ENCODE measurements at places on chromosomes 5 and 9.

DNA sequence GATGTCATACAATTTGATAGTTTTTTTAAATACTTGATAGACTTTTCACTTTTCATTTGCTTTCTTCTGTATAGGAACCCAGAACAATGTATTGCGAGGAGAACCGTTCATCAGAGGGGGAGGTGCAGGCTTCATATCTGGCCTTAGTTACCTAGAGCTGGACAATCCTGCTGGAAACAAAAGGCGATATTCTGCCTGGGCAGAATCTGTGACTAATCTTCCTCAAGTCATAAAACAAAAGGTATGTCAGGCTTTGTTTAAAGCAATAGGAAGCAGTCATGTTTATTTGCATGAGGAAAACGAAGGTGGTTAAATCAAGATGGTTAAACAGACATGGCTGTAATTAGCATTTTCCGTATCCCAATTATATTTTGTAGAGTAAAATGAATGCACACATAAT is 46.0 kb downstream of the C7 start:
- DNase-seq: no peak

GRCh38 chr5:176658817-176659511 is 11.7 kb downstream of the TSPAN17 start:
- no peak for DNase-seq

GRCh38 chr5:45225571-45226031 is 416.9 kb downstream of the MRPS30 start:
- DNase-seq: peak; percentile 56

GRCh38 chr5:104241046-104241445 is 678.5 kb upstream of the NUDT12 start:
- peak; percentile 53 for DNase-seq

GRCh38 chr9:12708562-12709298 is 15.5 kb downstream of the TYRP1 start:
- DNase-seq: no peak

- no peak for DNase-seq
These were observed 225.6 kb downstream of the SPOCK1 start for GRCh38 chr5:137273511-137273910.

- DNase-seq: no peak
These were observed 45.7 kb downstream of the PLAC8L1 start for GRCh38 chr5:146059460-146060220.

- DNase-seq: no peak
These were observed 4.5 kb downstream of the MACIR start for GRCh38 chr5:103263054-103263453.

DNA sequence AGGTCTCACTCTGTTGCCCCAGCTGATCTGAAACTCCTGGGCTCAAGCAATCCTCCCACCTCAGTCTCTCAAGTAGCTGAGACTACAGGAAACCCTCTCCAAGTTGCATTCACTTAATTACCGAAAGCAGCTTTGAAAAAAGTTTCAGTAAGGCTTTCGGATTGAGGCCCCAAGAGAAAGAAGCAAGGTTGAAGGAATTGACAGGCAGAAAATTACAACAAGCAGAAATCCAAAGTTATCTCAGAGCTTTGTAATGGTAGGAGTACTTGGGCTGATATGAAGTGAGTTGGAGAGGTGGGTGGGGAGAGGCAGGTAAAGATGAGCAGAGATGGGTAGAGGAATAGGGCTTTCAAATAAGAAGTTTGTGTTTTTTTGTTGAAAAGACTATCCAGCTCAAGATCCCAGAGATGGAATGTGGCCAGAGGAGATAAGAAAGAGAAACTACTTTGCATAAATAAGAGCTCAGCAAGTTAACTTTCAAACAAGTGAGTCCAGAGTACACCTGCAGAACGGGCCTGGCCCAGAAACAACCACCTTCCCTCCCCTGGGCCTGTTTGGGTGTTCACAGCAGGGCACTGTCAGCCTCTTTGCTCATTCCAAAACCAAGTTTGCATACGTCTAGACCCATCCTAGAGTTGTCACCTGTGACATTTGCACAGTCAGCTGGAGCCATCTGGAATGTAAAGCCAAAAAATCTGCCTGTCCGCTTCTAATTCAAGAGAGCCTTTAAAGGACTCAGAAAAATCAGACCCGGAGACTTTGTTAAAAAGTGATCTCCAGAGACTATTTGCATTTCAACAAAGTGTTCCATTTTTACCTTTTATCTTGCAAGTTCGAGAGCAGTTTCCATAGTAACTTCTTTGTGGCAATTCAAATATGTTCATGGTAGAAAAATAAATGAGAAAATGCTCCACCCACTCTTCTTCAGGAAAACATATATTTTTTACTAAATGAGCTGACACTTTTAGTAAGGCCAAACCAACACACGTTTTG is 2.2 kb upstream of the CLINT1 start:
- no peak for DNase-seq

DNA sequence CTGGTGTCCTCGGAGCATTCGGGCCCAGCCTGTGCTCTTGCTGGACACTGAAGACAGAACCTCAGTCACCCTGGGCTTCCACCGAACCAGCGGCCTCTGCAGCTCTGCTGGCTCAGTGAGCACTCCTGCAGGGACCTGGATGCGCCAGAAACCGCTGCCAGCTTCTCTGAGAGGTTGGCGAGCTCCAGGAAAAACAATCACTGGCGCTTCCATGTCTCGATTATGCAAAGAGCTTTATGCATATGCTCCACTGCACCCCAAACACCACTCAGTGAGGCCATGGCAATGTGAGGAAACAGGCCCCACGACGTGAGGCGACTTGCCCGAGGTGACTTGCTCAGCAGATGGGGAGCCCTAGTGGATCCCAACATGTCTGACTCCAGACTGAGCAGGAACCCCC is 11.0 kb downstream of the PRDM12 start:
- DNase-seq: no peak

- no peak for DNase-seq
These were observed 123.7 kb downstream of the C9orf50 start for GRCh38 chr9:129497005-129497812.

DNA sequence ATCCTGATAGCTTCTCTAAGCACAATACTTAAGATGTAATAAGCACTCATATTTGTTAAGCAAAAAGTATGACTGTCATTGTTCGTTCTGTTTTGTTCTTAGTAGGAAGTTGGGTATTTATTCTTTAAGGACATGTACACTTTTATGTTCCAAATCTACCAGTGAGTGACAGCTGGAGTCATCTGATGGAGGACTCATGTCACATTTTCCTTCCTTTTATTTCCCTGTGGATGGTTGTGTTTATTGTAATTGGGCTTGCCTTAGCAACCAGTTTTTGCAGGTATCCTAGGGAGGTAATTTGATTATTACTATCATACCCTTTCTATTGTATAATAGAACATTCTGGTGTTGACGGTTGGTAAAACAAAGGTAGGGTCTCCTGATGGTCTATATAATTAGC is 145.7 kb downstream of the ZSWIM6 start:
- DNase-seq: no peak

- DNase-seq: peak; percentile 59
These were observed 12.4 kb downstream of the UBAP1 start for GRCh38 chr9:34190996-34191892.

DNA sequence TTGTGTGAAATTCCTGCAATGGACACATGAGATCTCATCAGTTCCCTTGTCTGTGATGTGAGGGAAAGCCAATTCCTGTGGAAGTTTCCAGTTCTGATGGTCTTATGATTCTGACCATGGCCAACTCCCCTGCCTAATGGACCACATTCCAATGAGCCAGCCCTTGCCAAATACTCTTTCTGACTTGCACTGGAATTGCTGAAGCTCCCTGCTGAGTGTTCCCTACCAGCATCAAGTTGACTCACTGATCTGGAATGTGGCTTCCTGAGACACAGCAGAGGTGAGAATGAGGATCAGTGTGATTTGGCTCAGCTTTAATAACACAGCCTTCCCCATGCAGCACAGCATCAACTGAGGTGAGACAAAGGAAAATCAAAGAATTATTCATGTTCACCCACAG is 427.8 kb downstream of the KDM4C start:
- peak; percentile 91 for DNase-seq

DNA sequence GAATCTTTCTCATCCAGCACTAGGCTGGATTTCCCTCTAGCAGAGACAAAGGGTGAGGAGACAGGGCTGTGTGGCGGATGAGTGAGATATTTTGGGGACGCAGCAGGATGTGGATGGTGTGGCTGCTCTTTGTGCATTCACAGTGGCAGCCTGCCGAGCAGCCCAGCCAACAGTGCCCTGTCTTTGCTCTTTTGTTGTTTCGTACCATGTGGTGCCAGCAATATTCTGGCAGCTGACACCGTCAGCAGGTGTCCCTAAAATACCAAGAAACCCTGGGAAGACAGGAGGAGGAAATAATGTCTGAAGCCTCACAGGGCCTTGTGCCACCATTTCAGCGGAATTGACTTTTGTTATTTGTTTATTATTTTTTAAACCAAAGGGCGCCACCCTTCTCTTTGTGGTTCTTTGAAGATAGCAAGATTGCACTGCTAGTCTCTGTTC is 141.4 kb downstream of the CCDC192 start:
- peak; percentile 52 for DNase-seq

GRCh38 chr5:89125372-89125771 is 242.4 kb upstream of the MEF2C start:
- no peak for DNase-seq

- peak; percentile 36 for DNase-seq
These were observed 290.3 kb downstream of the NSG2 start for GRCh38 chr5:174335682-174336364.

DNA sequence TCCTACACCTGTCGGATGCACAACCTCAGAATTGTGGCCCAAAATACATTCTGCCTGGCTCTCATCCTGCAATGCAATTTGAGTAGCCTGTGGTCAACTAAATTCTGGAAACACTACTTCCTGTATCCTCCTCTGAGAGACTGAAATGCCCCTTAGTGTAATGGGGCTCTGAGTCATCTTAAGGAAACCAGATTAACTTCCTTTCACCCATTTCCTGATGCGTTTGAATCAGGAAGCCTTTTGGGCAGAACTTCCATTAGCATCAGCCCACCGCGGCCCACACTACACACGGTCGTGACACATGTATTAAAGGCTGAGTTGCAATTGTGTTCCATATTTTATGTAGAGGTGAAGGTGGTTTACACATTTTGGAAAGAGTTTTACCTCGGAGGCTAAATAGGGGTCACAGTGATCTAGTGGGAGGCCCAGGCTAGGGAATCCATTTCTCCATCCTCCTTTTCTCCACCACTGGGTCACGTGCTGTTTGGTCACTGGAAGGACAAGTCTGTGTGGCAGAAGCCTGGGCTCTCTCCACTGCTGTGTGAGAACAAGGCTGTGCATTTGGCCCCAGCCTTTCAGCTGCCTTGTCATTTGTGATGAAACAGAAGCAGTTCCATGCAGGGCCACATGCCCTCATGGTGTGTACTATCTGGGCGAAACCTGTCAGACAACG is 55.9 kb downstream of the DAP start:
- DNase-seq: no peak

DNA sequence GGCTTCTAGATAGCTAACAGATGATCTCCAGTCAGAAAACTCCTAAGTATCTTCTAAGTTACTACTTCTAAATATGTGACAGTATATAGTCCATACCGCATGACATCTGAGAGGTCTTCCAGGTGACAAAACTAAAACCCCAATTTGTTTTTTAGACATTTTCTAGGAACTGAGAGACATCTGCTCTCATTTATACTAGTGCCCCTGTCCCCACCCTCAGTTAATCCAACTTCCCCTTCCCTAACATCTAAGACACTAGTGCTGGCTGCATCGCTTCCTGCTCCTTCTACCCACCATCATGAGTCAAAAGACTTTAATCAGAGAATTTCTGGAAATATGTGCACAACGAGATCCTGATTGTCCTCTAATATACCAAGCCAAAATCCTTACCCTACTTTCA is 37.9 kb downstream of the FBXW11 start:
- DNase-seq: no peak

- DNase-seq: no peak
These were observed 44.3 kb upstream of the TYRP1 start for GRCh38 chr9:12648925-12649324.

GRCh38 chr9:94139672-94140417 is 55.6 kb downstream of the PTPDC1 start:
- no peak for DNase-seq

Data from endodermal cell (in vitro differentiated cells).